ENCODE measurements at places on chromosomes 5 and 9. TPM values are rescaled to one million over a fixed set of nuclear protein-coding genes. Genes with fewer than 3 reads are reported as not detected.

The RPL12 gene
- total RNA-seq, result 1,595 TPM

The GFI1B gene
- 0.10 TPM for total RNA-seq

The PHF24 gene
- not detected for total RNA-seq

The GLRA1 gene
- not detected for total RNA-seq

The PLAC8L1 gene
- 0.88 TPM for total RNA-seq

The CDK9 gene
- total RNA-seq, result 71.1 TPM

The SLC36A3 gene
- not detected for total RNA-seq

The OCLN gene
- total RNA-seq, result 0.10 TPM

The DIPK1B gene
- not detected for total RNA-seq

The PURA gene
- total RNA-seq, result 18.3 TPM

The TPRN gene
- 19.5 TPM for total RNA-seq

The KCNT1 gene
- total RNA-seq, result 0.16 TPM

The ZNF367 gene
- total RNA-seq, result 2.2 TPM

The CCL27 gene
- total RNA-seq, result not detected
